ENCODE measurements at places on chromosomes 2 and 18.

DNA sequence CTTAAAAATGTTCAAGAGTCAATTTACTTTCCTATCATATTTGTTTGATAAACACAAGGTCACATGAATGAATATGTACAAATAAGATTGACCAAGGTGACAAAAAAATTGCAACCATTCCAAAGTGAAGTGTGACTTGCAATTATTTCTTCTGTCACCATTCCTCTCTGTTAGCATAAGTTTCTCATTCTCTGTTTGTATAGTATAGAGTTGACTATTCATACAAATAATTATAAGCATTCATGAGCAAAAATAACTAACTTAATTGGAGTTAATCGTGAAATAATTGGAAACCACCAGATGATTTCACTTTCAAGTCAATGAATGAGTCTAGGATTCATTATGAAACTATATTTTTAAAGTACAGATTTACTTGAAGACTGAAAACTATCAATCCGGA is 42.1 kb downstream of the PGAP1 start:
- DNase-seq: no peak

- no peak for DNase-seq
Observed at GRCh38 chr2:182428476-182428875, 1.6 kb upstream of the PDE1A start.

- no peak for DNase-seq
Observed at GRCh38 chr2:174337337-174338146, 2.8 kb downstream of the SP9 start.

GRCh38 chr2:7411691-7412090 is 494.5 kb downstream of the RNF144A start:
- DNase-seq: no peak

- no peak for DNase-seq
Observed at GRCh38 chr2:165778653-165779451, 15.2 kb downstream of the GALNT3 start.

DNA sequence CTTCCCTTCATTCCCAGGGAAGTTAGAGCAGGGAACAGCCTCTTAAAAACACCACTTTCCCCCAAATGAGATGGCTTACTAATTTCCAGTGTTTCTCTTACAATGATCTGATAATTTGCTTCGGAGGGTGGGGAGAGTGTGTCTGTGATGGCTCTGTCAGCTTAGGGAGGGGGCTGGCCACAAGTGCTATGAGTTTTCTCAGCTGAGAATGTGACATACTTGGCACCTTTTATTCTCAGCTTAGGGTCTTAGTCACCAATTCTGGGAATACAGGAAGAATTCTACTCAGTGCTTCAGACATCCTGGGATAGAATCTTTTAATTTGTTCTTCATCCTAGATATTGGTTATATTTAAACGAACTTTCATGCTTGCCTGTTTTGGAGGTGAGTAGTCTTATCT is 64.4 kb downstream of the AOX1 start:
- DNase-seq: no peak

GRCh38 chr2:3633089-3633981 is 24.7 kb upstream of the ALLC start:
- DNase-seq: no peak

- no peak for DNase-seq
Observed at GRCh38 chr2:102621630-102622029, 2.3 kb downstream of the SLC9A2 start.

GRCh38 chr2:88857274-88857741 is 165.8 kb downstream of the RPIA start:
- DNase-seq: no peak

GRCh38 chr2:235449568-235449967 is 44.3 kb upstream of the AGAP1 start:
- DNase-seq: no peak

DNA sequence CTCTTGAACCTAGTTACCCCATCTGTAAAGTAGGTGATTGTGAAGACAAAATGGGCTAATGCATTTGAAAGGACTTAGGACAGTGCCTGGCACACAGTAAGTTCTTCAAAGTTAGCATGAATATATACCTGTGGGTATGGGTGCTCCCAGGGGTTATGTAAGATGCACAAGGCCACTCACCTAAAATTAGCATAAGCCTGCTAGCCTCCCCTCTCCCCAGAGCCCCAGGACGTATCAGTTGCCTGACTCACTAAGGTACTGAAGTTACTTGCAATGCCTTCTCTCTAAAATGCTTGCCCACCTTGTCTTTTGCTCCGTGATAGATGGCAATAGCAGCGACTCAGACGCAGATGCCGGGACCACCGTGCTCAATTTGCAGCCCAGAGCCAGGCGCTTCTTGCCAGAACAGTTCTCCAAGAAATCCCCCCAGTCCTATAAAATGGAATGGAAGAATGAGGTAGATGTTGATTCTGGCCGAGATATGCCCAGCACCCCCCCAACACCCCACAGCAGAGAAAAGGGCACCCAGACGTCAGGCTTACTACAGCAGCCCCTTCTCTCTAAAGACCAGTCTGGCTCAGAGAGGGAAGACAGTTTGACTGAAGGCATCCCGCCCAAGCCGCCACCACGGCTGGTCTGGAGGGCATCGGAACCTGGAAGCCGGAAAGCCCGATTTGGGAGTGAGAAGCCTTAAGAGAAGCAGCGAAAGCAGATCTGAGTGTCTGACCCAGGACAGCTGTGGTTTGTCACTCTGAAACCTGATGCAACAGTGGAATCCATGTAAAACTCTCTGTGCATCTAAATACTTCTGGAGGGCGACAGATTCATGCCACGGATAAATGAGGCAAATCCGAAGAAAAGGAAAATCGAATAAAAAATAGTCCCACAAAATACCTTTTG is 53.8 kb upstream of the TMEM182 start:
- DNase-seq: no peak

DNA sequence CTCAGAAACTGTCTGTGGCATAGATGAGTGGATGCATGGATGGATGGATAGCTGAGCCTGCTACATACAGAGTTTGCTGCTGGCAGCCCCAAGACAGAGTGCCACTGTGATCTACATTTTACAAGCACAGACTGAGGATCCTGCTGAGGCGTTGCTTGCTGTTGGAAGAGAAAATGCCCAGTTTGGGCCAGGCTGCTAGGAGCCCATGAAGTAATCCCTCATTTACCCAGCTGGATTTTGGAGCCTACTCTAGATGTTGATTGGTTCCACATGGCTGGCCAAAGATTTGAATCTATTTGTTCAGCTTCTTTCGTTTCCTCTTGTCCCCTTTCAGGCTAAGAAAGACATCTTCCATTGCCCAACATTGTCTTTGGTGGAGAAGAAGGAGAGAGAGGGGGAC is 261.3 kb downstream of the CLIP4 start:
- DNase-seq: no peak
